Tongue (tissue), 3 donors: ENCODE measurements at places on chromosomes 11 and 22.

DNA sequence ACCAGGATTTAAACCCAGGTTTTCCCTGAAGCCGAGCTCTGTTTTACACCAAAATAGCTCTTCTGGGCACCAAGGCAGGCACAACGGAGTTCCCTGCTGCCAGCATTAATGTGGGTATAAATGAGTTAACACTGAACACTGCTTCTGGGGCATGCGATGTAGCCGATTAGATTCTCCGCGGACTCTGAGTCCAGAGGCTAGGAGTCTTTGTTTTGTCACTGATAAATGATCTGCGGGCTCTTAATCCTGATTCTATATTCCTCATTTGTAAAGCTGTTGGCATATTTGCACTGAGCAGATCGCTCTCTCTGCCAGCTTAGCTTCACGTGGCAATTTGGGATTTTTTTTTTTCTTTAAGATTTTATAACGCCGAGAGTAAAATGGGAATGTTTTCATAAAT, 16.8 kb upstream of the LDLRAD3 start:
- DNase-seq = no peak

DNA sequence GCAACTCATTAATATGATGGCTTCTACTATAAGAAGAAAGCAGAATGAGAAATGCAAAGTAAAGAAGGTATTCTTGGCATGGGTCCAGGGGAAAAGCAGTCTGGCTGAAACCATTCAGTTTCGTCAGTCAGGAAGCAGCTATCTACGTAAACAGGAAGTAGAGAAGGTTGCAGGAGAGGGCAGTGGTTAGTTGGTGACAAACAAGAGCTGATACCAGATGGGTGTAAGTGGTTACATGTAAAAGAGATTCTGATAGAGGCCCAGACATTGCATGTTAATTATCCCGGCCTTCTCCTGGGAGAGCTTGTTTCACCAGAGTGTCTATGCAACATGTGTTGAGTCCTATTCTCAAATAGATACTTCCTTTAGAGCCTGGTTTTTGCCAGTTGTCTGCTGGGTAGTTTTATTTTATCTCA, 58.4 kb upstream of the PSMA1 start:
- peak; percentile 40 for DNase-seq

DNA sequence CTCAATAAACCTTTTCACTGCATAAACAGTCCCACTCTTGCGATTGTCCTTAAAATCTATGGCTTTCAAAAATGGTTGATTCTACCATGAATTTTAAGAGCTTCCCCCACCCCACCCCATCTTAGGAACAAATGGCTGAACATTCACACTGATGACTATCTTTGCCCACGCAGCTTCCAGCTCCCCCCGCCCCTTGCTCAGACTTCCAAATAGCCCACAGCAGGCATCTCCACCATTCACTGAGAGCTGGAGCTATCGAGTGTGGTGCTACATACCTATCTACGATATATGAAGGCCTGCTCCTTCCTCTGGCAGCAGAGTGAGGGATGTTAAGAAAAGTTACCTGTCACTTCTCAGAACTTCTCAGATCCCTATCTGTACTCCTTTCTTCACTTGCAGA, 26.7 kb downstream of the EIF3F start:
- DNase-seq = no peak

- no peak for DNase-seq
Measured at GRCh38 chr11:92406472-92406871, 181.9 kb downstream of the FAT3 start.

GRCh38 chr11:22976146-22976545, 115.9 kb upstream of the CCDC179 start:
- no peak for DNase-seq

- DNase-seq = no peak
Measured at GRCh38 chr11:122048401-122048800, 67.6 kb downstream of the BLID start.

DNA sequence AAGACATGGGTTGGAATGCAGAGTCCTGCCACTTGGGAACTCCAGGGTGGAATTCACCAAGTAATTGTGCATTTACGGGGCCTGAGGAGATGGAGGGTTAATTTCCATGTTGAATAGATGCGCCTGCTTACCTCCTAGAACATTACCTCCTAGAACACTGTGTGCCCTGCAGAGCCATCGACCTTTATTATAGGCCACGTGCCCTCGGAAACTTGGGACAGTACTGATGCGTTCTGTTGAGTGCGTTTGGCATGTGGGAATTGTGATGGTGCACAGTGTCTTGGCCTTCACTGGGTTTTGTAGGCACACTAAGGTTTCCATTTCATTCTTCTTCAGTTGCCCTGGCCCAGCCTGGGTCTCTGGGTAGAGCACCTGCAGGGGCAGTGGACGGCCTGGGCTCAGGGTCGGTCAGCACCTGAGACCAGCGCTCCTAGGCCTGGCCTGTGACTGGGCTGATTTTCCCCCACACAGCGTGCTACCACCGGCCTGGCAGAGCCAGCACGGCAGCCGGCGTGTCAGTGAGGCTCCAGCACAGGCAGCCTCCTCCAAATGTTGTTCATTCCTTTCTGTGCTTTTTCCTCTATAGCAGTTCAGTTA, 12.7 kb downstream of the TRMU start:
- DNase-seq = no peak

DNA sequence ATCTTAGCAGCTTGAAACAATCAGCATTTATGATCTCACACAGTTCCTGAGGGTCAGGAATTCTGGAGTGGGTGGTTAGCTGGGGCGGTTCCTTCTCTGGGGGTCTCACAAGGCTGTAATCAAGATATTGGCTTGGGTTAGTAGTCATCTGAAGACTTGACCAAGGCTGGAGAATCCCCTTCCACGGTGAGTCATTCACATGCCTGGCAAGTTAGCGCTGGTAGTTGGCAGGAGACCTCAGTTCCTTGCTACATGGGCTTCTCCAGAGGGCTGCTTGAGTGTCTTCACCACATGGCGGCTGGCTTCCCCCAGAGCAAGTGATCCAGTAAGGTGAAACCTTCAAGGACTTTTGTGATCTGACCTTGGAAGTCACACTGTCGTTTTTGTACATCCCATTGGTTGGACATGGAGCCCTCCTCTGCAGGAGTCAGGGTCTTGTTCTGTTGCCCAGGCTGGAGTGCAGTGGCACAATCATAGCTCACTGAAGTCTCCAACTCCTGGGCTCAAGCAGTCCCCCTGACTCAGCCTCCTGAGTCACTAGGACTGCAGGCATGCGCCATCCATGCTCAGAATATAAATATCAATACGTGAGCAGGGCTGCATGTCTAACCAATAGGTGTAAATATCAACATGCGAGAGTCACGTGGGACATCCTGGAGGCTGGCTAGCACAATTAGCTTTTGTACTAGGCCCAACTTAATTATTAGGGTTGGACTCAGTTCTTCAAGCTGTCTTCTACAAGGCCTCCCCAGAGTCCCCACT, 7.2 kb upstream of the NIPSNAP1 start:
- DNase-seq = no peak

DNA sequence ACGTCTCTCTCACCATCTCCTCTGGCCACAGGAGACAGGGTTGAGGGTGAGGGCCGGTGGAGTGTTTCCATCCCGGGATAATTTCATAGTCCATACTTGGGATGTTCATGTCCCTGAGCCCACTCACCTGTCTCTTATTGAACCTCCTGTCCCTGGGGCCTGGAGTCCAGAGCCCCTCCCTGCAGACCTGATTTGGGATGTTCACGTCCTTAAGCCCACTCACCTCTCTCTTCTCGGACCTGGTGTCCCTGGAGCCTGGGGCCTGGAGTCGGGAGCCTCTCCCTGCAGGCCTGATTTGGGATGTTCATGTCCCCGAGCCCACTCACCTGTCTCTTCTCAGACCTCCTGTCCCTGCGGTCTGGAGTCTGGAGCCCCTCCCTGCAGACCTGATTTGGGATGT, 868.2 kb downstream of the BRD1 start:
- no peak for DNase-seq

DNA sequence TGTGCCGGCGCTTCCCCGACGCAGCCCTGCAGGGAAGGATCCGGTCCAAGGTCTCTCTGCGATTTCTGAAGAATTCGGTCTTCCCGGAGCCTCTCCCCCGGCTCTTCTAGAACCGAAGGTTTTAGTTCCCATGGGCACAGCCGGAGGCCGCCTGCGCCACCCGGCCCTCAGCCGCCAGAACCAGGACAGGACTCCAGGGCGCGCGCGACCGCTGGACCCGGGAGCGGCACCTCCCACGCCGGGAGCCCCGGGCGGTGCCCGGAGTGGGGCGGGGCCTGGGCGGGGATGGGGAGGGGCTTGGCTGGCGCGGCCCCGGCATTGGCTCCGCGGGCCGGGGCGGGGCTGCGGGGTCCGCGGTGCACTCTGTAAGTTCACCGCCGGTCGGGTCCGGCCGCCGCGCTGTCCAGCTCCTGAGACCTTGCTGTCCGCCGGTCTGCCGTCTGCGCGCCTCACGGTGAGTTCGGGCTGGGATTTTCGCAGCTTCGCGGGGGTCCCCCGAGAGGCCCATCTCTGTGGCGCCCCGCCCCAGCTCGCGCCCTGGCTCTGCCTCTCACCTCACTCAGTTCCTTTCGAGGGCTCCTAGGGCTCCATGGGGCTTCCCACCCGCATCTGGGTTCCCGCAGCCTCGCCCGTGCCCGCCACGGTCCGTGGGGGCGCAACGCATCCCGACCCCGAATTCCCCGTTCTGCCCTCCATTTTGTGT, at the start of gene CDC42EP2:
Gene CDC42EP2 (plus strand): TSS at position 366 of the 703 bp plus-strand sequence. CDS start 6,033 bp downstream, outside the sequence.
- DNase-seq = peak; percentile 93

GRCh38 chr11:100232006-100232405, 455.1 kb upstream of the ARHGAP42 start:
- DNase-seq = no peak

- DNase-seq = no peak
Measured at GRCh38 chr11:129960216-129961214, 42.1 kb downstream of the PRDM10 start.

GRCh38 chr11:73342633-73343032, 33.6 kb upstream of the RELT start:
- no peak for DNase-seq

GRCh38 chr11:125263268-125263790, 98.8 kb downstream of the PKNOX2 start:
- DNase-seq = peak; percentile 98

GRCh38 chr11:6356503-6357055, 33.7 kb upstream of the SMPD1 start:
- DNase-seq = no peak

- no peak for DNase-seq
Measured at GRCh38 chr11:94272738-94273313, 31.6 kb upstream of the IZUMO1R start.

DNA sequence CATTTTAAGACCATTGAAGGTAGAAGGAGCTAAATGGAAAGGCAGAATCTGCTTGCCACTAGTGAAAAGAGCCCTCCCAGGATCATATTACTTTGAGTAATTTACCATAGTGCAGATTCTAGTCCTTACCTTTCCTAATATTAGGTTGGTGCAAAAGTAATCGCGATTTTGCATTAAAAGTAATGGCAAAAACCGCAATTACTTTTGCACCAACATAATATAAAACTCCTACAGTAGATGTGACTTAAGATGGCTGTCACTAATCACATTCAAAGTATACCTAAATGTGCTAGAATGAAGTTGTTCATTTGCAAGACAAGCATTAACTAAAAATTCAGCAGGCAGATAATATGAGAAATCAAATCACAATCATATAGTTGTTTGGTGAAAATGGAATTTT, 38.1 kb upstream of the ARL14EP start:
- no peak for DNase-seq

GRCh38 chr11:117634756-117635603, 162.0 kb downstream of the DSCAML1 start:
- DNase-seq = no peak

- DNase-seq = peak; percentile 48
Measured at GRCh38 chr11:110134110-110134509, 40.9 kb downstream of the ZC3H12C start.

- DNase-seq = no peak
Measured at GRCh38 chr11:130705670-130706421, 210.4 kb downstream of the SNX19 start.

DNA sequence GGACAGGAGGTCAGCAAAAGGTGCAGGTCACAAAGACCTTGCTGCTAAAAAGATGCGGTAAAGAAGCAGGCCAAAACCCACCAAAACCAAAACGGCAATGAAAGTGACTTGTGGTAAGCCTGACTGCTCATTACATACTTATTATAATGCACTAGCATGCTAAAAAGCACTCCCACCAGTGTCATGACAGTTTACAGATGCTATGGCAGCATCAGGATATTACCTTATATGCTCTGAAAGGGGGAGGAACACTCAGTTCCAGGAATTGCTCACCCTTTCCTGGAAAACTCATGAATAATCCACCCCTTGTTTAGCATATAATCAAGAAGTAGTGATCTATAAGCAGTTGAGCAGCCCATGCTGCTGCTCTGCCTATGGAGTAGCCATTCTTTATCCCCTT, 45.2 kb upstream of the SLC5A12 start:
- no peak for DNase-seq

GRCh38 chr11:119918347-119918746, 189.3 kb upstream of the NECTIN1 start:
- DNase-seq = no peak

GRCh38 chr11:59953463-59954218, 10.2 kb upstream of the OOSP4A start:
- no peak for DNase-seq

DNA sequence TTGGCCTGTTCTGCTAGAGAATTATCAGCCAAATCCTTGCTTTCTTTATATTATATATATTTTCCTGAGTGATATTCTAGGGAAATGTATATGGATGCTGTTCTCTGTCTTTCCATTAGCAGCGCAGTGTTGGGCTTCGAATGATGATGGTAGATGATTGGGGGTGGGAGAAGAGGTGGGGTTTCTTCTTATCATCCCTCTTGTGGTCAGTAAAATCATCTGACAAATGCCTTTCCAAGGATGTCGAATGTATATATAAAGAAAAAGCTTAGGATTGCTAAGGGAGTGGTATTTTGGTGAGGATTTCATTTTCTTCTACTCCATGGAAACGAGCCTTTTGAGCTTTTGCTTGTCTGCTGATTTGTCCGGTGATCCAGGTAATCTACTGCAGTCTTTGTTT, 48.9 kb downstream of the ARHGEF12 start:
- no peak for DNase-seq

DNA sequence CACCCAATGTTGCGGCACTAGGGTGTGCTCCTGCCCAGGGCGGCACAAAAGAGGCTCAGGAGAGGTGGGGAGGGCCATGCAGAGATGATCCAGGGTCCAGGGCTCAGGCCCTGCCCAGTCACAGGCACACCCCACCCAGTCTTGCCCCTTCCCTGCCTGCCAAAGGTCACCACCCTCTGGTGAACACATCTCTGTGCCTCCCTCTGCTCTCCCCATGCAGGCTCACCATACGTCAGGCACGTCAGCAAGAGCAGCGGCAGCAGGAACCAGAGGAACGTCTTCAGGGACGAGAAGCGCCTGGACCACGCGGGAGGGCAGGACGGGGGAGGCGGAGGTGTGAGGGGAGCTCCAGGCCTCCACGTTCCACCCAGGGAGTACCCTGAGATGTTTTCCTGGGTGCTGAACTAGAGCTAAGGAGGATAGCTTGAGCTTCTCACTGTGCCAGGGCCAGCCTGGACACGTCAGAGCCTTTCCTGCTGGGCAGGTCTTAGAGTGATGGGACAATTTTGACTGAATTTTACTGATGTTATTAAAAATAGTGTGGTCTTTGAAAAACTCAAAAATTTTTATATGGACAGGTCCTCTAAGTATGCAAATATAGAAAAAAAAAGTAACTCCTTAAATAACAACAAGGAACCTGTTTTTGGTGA, 7.2 kb downstream of the SUN2 start:
- no peak for DNase-seq

GRCh38 chr11:73314117-73314961, 6.3 kb downstream of the ARHGEF17 start:
- peak; percentile 70 for DNase-seq

GRCh38 chr11:72683782-72684200, 9.6 kb upstream of the PDE2A start:
- DNase-seq = peak; percentile 73

- no peak for DNase-seq
Measured at GRCh38 chr11:58186938-58187337, 1.9 kb upstream of the OR9Q2 start.
